ENCODE measurements at places on chromosomes 5 and 9. TPM values are rescaled to one million over a fixed set of nuclear protein-coding genes. Genes with fewer than 3 reads are reported as not detected.

DNA sequence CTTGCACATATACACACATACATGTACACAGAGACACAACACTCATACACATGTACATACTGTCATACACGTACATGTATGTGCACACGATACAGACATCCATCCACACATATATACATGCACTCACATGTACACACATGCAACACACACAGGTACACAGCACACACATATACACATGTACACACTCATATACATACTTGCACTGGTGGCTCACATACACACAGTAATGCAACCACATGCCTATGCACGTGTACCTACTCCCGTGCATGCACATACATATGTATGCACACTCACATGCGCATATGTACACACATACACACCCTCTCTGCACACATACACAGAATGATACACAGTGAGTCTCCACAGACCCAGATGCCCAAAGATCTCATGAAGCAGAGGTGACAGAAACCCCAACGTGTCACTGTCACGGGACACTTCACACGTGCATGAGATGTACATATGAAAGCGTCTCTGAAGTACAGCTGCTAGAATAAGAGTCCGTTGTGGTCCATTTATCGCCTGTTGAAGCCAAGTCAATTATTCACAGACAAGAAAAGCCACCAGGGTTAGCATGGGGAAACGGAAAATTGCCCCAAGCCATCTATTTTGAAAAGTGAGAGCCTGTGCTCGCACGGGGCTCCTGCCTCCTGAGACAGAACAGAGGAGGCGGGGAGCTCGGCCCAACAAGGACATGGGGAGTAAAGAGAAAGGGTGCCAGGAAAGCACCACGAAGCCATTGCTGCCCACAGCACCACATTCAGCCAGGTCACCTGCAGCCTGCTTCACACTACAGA is 24.9 kb downstream of the LPCAT1 start:
- no peak for DNase-seq

DNA sequence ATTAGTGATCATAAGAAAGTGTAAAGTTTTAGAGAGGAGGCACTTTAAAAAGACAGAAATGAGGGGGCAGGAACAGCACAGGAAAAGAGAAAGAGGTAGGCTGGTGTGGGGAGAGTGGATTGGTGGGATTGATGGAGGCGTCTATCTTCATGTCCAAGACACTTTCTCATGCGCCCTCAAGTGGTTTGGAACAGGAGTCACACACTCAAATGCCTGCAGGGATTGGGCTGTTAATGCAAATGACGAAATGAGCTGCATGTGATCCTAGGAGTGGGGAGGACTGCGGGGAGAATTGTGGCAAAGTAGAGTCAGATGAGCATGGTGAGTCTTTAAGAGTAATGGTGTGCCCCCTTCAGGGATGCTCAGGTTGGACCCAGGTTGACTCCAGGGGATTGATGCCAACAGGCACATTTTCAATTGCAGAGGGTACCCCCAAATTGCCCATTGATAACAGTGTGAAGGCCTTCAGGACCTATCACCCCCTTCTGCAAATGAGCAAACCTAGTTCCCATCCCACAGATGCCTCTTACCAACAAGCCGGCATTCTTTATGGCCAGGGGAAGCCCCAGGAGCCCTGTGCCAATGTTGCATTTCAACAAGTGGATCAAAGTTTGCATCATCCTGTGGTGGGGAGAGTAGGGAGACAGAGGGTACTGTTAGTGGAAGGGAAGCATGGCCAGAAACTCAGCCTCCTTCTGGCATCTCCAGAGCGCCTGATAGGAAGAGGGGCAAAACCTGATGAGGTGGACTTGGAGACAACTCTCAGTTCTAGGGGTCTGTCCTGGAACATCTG is 5.3 kb downstream of the SLC36A3 start:
- DNase-seq = peak; percentile 69

- DNase-seq = no peak
These were observed 2.7 kb downstream of the UBAC1 start for GRCh38 chr9:135958485-135958884.

SMIM27 gene
- total RNA-seq = 12.1 TPM

Data from HT1080 (cell line).